ENCODE measurements at places on chromosomes 5 and 9. TPM values are rescaled to one million over a fixed set of nuclear protein-coding genes. Genes with fewer than 3 reads are reported as not detected.

PTGR1 gene
- 331 TPM for total RNA-seq

NRARP gene
- total RNA-seq, result 3.0 TPM

ZNF354C gene
- 0.61 TPM for total RNA-seq

CDH6 gene
- total RNA-seq, result 0.12 TPM

IFNK gene
- total RNA-seq, result not detected

PCDHA4 gene
- 1.8 TPM for total RNA-seq

CNTLN gene
- total RNA-seq, result 5.8 TPM

SOX30 gene
- not detected for total RNA-seq

CAMK4 gene
- total RNA-seq, result not detected

SEC61B gene
- total RNA-seq, result 298 TPM

ANGPTL2 gene
- total RNA-seq, result not detected

STK32A gene
- 0.30 TPM for total RNA-seq

MARCHF11 gene
- not detected for total RNA-seq

PCDHGA8 gene
- total RNA-seq, result not detected

LECT2 gene
- total RNA-seq, result not detected

SAXO1 gene
- total RNA-seq, result not detected

ADGRD2 gene
- total RNA-seq, result not detected

IL12B gene
- total RNA-seq, result 0.02 TPM

C9 gene
- not detected for total RNA-seq

HTR1A gene
- total RNA-seq, result not detected

EMB gene
- 7.2 TPM for total RNA-seq

KCNV2 gene
- total RNA-seq, result not detected

PCDHGA9 gene
- total RNA-seq, result 0.05 TPM

LVRN gene
- 0.02 TPM for total RNA-seq

FOXB2 gene
- total RNA-seq, result not detected

RNF183 gene
- total RNA-seq, result not detected

POU5F2 gene
- total RNA-seq, result 0.02 TPM

F2RL2 gene
- 4.7 TPM for total RNA-seq

SLC25A2 gene
- total RNA-seq, result not detected

PRRX2 gene
- total RNA-seq, result 5.6 TPM

DIRAS2 gene
- total RNA-seq, result 0.02 TPM

PCDHB12 gene
- not detected for total RNA-seq

CANX gene
- total RNA-seq, result 343 TPM

THBS4 gene
- total RNA-seq, result 0.22 TPM

INSL4 gene
- 17.1 TPM for total RNA-seq

IL3 gene
- total RNA-seq, result not detected

DNAJB5 gene
- total RNA-seq, result 13.7 TPM

CDH12 gene
- not detected for total RNA-seq

ACOT12 gene
- total RNA-seq, result 0.08 TPM

IFNA13 gene
- not detected for total RNA-seq

SWI5 gene
- 42.0 TPM for total RNA-seq

GPRIN1 gene
- 9.3 TPM for total RNA-seq

Data from A549 treated with dexamethasone at 1 μM for 4 hours (cell line).